Endodermal cell (in vitro differentiated cells): ENCODE measurements at places on chromosomes 7 and 10. TPM values are rescaled to one million over a fixed set of nuclear protein-coding genes. Genes with fewer than 3 reads are reported as not detected.

DNA sequence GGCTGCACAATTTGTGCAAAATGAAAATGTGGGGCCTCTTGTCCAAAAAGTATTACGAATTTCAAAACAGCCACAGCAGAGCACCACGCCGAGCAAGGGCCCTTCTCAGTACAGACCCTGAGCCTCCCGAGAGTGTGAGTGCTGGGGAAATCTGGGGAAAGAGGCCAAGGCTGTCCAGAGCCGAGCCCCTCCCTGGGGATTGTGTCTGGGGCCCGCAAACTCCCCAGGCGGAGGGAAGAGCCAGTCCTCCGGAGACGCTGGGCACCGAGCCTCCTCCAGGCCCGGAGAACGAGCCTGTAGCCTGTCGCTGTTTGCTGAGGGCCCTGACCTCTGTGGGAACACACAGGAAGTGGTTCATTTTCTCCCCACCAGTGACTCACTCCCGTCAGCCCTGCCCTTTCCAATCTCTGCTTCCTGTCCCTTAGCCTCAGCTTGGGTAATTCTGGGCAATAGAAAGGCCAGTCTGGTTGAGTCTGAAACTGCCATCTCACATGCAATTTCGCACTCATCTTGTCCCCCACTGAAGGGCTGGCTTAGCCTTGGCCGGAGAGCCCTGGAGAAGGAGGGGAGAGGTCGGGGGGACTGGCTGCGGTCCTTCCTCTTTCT, 19.5 kb upstream of the GNA12 start:
- peak; percentile 82 for DNase-seq

DNA sequence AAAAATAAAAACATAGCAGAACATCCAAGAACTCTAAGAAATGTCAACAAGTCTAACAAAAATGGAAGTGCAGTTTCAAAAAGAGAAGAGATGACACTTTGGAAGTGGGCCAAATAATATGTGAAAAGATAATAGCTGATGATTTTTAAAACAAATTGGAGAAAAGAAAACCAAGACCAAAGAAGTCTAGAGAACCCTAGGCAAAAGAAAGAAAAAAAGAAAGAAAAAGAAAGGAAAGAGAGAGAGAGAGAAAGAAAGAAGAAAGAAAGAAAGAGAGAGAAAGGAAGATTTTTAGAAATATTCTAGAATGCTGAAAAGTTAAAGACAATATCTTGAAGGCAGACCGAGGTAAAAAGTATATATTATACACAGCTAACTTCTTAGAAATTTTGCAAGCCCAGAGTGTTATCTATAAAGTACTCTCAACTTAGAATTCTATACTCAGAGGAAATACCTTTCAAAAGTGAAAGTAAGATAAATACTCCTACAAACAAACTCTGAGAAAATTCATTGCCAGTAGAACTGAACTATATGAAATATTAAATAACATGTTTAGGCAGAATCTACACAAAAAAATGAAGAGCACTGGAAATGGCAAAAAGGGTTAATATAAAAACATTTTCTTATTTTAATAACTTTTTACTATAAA, 138.7 kb upstream of the SMIM30 start:
- no peak for DNase-seq

DNA sequence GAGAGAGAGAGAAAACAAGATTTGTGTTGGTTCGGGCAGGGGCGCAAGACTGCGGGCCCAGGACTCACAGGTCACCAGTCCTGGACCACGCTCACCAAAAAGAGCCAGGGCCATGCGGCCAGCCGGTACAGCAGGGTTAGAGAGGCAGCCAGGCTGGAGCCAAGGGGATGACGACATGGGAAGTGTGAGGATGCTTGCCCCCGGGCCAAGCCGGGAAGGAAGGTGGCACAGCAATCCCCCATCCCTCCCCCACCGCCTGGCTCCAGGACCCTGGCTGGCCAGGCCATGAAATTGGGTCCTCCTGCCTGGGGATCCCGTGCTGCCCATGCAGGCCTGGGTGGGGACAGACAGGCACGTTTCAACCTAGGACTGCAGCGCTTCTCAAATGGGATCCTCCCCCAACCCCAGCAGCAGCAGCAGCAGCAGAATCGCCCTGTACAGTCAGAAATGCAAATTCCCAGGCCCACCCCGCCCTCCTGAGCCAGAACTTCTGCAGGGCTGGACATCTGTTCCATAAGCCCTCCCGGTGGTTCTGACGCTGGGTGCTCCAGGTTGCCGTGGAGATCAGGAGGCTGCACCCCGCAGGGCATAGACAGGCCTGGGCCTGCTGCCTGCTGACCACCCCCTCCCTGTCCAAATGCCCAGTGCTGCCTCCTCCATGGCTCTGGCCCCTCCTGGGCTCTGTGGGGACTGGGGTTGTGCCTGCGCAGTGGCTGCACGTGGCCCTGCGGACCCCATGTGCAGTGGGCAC, 35.0 kb downstream of the YKT6 start:
- DNase-seq = no peak

DNA sequence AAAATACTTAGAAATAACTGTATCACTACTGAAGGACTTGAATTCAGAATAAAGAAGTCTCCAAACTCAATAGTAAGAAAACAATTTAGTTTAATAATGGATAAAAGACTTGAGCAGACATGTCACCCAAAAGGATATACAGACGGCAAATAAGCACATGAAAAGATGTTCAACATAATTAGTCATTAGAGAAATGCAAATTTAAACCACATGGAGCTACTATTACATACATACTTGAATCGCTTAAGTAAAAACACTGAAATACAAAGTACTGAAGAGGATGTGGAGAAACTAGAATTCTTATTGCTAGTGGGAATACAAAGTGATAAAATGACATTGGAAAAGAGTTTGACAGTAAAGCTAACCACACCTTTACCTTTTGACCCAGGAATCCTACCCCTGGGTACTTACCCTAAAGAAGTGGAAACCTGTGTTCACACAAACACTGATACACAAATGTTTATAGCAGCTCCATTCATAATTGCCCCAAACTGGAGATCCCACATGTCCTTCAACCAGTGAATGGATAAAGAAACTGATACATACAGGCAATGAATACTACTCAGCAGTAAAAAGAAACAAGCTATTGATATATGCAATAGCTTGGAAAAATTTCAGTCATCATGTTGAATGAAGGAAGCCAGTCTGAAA, 54.3 kb upstream of the NFKB2 start:
- no peak for DNase-seq

DNA sequence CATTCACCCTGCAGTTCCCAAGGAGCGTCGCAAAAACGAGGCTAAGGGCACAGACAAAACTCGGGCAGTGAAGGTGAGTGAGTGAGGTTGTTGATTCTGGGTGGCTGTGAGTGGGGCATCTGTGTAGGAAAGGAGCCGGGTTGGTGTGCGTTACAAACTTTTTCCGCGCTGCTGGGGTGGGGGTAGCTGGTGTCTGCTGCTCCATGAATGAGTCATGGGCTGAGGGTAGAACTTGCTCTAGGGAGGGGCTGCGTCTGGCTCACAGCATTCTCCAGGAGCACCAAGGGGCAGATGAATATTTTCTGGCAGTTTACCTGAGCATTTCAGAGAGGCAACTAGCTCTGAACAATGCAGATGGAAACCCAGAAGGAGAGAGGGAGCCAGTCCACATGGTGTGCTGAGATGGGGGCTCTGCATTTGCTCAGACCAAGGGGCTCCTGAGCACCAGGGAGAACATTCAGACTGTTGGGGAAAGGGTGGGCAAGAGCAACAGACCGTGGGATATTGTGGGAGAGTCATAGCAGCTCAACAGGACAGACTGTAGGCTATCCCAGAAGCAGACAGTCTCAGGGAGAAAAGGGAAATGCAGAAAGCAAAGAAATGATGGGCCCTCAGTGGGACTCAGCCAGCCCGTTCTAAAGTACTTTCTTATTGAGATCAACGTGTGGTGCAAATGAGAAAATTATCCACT, 18.8 kb downstream of the NOBOX start:
- DNase-seq = peak; percentile 72

- DNase-seq = peak; percentile 44
These were observed 31.2 kb downstream of the GPRIN2 start for GRCh38 chr10:46525177-46525823.

DNA sequence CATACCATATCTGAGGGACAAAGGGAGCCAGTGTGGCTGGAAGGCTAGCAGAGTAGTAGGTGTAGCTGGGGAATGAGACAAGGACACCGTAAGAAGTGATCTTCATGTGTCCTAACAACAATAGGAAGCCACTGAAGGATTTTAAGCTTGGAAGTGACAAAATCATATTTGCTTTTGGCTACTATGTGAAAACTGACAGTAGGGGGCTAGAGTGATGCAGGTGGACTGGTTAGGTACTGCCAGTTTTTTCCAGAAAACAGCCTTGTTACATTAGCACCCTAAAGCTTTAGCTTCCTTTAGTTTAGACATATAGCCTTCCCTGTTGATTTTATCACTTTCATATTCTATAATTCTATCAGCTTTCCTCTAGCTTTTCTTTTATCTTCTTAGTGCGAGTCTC, 637.1 kb downstream of the ANKRD7 start:
- DNase-seq = no peak

GRCh38 chr7:81370822-81371221, 399.0 kb downstream of the HGF start:
- no peak for DNase-seq

DNA sequence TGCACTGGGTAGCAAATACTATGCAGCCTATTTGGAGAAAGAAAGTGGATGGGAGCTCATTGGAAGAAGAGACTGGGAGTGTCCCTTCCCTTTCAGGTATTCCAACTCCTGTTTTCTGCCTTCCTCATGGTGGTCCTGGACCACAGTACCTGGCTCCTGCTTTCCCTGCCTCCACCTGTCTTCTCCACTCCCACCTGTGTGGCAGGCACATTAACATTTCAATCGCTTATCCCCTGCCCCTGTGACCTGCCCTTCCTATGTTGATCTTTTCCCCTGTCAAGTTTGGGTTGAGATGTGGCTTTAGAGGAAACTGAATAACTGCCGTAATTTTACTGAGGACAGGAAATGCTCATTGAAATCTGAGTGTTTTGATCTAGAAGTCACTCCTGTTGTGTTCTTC, 415.8 kb upstream of the PODXL start:
- no peak for DNase-seq

- peak; percentile 65 for DNase-seq
These were observed 55.2 kb downstream of the PWWP2B start for GRCh38 chr10:132452216-132452650.

DNA sequence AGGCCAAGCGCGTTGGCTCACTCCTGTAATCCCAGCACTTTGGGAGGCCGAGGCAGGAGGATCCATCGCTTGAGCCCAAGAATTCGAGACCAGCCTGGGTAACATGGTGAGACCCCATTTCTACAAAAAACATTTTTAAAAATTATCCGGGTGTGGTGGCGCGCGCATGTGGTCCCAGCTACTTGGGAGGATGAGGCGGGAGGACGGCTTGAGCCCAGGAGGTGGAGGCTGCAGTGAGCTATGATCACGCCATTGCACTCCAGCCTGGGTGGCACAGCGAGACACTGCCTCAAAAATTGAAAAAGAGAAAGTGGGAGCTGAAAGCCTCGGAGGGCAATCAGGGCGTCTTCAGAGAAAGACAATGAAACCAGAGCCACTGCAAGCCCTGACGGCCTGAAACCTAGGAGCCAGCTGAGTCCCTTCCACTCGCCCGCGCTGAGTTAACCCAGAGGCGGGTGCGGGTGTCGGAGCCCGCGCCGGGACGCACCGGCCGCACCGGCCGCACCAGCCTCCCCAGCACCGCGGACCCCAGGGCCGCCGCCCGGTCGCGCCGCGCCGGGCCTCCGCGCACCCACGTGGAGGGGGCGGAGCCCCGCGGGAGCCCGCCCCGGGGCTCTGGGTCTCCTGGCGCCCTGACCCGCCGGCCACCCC, 22.4 kb downstream of the ZFAND2A start:
- no peak for DNase-seq

DNA sequence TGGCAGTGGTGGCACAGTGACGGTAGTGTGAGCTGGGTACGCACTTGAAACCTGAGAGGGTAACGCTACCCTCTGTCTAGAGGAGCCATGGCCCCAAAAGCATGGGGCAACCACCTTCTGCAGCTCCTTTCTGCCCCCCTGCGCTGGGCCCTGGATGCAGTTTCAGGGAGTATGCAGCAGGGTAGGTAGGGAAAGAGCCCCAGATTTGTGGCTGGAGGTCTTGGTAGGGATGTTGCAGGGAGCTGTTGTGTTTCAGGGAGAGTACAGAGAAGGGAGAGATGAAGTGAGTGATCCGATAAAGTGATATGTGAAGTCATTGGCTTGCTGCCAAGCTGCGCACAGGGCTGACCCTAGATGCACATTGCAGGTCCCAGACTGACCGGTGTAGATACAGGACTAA, 2.7 kb upstream of the PGAM2 start:
- no peak for DNase-seq

DNA sequence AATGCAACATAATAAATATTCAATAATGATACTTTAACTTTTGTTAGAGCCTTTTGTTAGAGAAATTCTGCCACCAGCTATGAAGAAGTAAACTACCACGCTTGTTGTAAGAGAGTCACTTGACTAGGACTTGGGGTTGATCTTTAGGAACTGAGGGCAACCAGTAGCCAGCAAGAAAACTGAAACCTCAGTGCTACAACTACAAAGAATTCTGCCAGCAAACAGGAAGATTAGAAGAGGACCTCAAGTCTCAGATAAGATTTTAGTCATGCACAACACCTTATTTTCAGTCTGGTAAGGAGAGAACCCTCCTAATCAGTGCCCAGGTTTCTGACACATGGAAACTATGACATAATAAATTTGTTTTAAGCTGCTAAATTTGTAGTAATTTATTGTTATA, 498.3 kb upstream of the STEAP1 start:
- DNase-seq = no peak

DNA sequence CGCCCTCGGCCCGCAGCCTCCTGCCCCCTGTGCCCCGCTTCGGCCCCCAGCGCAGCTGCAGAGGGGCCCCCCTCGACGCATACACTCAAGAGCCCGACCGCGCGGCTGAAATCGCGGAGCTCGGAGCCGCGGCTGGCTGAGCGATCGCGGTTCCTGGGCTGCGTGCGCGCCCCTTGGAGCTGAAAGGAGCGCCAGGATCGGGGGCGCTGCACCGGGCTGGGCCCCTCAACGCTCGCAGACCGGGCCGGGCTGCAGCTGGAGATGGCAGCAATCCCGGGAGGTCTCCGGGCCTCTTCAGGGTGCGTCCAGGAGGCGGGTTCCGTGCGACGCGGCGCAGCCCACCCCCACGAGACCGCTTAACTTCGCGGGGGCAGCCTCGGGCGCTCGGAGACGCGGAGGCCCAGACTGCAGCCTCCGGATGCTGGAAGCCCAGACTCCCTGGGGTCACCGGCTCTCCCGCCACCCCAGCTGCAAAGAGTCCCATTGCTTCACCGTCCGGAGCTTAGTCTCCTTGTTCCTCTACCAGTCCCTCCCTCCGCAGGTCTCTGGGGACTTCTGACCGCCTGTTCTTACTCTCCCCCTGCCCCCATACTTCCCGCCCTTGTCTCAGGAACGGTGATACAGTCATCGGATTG, 73.0 kb upstream of the LRRC4 start:
- DNase-seq = no peak

- no peak for DNase-seq
These were observed 98.0 kb upstream of the ZNF722 start for GRCh38 chr7:63900394-63901203.

GRCh38 chr7:51901489-51901840, 584.9 kb upstream of the COBL start:
- DNase-seq = no peak

Gene SPDYE6
- not detected in 2 replicates for total RNA-seq

Gene PMPCB
- 63.9 to 74.5 TPM (median 66.9 TPM) in 3 replicates for total RNA-seq

Gene ZNF777
- 11.1 and 11.6 TPM in 2 replicates for total RNA-seq

Gene ELFN1
- 3.8 and 5.0 TPM in 2 replicates for total RNA-seq

Gene AEBP1
- 61.4 and 65.8 TPM in 2 replicates for total RNA-seq

Gene GIMAP6
- not detected in 3 replicates for total RNA-seq
